ENCODE measurements at places on chromosomes 2 and 18. TPM values are rescaled to one million over a fixed set of nuclear protein-coding genes. Genes with fewer than 3 reads are reported as not detected.
A peak's percentile ranks its signal among the peaks of the same experiment; 100 is the strongest.

Gene DSG1
- polyA plus RNA-seq: not detected

Gene CCDC141
- polyA plus RNA-seq: 4.2 TPM

Gene CD8B
- polyA plus RNA-seq: 2,487 TPM

Gene CHN1
- polyA plus RNA-seq: 2.2 TPM

Gene MYCN
- not detected for polyA plus RNA-seq

DNA sequence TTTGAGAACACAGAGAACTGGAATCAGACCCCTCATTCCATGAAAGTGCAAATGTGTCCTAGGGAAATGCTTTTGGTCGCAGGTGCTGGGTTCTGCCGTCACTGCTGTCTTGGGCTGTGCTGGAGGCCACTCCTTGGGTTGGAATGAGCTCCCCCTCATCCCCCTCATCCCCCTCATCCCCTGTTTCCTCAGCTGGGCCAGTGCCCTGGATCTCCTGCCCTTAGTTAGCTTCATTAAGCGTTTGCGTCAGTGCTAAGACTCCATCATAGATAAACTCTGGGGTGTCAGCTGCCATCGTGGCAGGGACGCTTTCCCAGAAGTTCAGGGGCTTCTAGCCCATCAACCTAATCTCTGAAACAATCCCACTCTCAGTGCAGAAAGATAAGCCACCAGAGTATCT is 97.1 kb upstream of the ZNF516 start:
- H3K36me3 ChIP-seq: no peaks in the 10 kb centered on the region
- peaks cover 48% of the 10 kb centered on the region for H3K27me3 ChIP-seq
- no peak overlapping the region for H3K4me3 ChIP-seq
- H3K4me1 ChIP-seq: peaks cover 11% of the 10 kb centered on the region
- no peak for DNase-seq

- peaks cover 7% of the 10 kb centered on the region for H3K4me1 ChIP-seq
- H3K4me3 ChIP-seq: no peak overlapping the region
- no peak overlapping the region for H3K27ac ChIP-seq
- no peaks in the 10 kb centered on the region for H3K36me3 ChIP-seq
Observed at GRCh38 chr2:100426384-100426720, 8.9 kb upstream of the CHST10 start.

DNA sequence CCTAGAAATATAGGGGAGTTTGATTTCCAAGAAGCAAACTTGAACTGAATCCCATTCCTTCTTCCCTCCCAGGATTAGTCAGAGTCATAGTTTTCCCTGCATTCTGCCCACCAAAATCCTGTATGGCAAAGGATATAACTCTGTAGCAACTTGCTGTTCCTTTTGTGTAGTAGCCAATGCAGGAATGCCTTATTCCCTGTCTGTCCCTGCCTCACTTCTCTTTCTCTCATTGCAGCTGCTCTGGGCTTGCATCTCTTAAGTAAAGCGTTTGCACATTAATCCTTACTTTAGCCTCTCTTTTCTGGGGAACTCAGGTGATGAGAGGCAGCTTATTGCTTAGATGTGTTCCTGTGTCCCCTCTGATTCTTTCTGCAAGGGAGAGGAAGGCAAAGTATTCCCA is 333.1 kb upstream of the VWC2L start:
- no peak overlapping the region for H3K4me3 ChIP-seq
- DNase-seq: no peak
- no peak overlapping the region for H3K27ac ChIP-seq

GRCh38 chr2:233270366-233270765 is 18.9 kb downstream of the ATG16L1 start:
- H3K4me1 ChIP-seq: peaks cover 78% of the 10 kb centered on the region
- H3K4me3 ChIP-seq: peak overlapping the region; percentile 86
- peaks cover 67% of the 10 kb centered on the region for H3K36me3 ChIP-seq
- peak overlapping the region; percentile 97 for H3K27ac ChIP-seq
- DNase-seq: peak; percentile 49

DNA sequence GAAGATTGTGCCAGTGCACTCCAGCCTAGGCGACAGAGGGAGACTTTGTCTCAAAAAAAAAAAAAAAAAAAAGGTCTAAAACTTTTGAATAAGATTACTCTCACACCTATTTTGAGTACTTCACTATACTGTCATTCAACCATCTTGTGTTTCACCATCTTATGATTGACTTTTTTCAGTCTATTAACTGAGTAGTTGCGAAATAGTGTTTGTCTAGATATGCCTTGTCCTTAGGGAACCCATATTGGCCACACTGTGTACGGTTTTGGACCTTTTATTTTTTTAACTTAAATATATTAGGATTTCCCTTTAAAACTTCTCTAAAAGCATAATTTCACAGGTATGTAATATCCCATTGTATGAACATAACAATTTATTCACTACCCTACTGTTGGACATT is 72.3 kb downstream of the ALMS1 start:
- H3K4me3 ChIP-seq: no peak overlapping the region
- no peak for DNase-seq
- H3K27me3 ChIP-seq: no peaks in the 10 kb centered on the region
- H3K27ac ChIP-seq: no peak overlapping the region
- H3K4me1 ChIP-seq: no peaks in the 10 kb centered on the region

DNA sequence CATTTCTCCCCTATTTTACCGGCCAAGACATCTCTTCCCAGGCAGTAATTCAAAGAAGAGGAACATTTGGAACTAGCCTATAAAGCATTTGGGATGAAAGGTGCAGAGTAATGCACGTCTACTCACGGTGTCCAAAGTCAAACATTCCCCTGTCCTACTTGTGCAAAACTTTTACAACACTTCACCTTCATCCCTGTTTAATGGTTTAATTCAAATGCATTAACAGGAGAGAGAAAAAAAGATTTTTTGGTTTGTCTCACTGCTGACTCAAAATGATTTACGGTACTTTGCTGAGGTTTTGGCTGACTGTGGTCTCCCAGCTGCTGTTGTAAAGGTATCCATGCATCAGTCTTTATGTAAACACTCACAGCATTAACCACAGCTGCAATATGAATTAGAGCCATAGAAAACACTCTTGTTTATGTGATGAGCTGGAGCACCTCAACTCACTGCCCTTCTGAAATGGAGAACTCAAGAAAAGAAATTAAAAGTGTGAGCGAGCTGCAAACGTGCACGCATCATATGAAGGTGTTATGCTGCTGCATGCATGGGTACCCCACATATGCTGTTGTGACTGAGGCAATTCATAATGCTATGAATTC is 220.5 kb downstream of the PIEZO2 start:
- DNase-seq: no peak
- H3K36me3 ChIP-seq: no peaks in the 10 kb centered on the region
- peaks cover 2% of the 10 kb centered on the region for H3K27me3 ChIP-seq
- no peak overlapping the region for H3K27ac ChIP-seq
- H3K4me3 ChIP-seq: no peak overlapping the region

DNA sequence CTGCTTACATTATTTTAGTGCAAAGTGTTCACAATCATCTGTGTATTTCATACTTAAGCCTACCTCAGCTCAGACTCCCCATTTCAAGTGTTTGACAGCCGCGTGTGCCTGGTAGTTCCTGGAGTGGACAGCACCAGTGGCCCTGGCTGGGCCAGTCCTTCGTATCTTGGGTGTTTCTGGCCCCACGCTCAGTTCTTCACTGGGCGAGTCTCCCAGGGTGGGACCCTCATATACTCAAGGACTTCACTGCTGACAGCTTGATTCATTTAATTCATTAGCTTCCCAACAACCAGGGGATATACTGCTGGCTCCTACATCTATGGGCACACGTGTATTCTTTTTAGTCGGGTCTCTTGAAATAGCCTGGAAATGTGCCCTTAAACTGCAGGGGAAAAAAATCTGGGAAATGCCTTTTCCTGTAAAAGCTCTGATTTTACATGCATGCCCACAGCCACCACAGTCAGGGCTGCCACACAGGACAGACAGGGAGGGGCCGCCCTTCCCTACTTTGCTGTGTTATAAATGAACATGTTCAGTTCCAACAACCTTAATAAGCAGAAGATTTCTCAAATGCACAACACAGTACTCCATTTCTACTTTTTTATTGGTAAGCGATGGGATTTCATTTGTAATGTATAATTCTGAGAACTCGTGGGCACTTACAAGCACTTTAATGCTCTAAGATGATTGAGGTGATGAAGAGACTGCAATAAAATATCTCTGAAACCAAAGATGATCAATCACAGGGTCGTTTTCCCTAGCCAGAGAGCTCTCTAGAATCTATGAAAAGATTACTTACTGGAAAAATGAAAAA is 205.5 kb upstream of the REV1 start:
- no peaks in the 10 kb centered on the region for H3K4me1 ChIP-seq
- no peak overlapping the region for H3K27ac ChIP-seq
- no peak for DNase-seq
- no peaks in the 10 kb centered on the region for H3K36me3 ChIP-seq

DNA sequence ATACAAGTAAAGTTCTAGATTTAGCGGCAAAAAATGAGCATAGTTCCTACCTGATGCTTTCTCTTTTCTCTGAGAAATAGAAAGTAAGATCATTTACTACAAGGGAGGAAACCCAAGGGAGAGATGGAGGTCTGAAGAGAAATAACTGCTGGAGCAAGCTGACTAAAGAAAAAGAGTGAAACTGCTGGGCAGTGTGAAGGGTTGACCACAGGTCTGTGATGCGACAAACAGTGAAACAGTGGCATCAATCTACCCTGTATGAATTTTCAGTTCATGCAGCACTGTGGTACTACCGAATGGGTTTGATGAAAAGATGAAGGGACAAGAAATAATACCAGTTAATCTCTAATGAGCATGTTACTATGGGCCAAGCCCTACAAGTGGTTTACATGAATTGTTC is 52.2 kb downstream of the CUL3 start:
- peak overlapping the region; percentile 48 for H3K27ac ChIP-seq
- H3K4me1 ChIP-seq: peaks cover 54% of the 10 kb centered on the region
- DNase-seq: no peak
- H3K36me3 ChIP-seq: peaks cover 32% of the 10 kb centered on the region

DNA sequence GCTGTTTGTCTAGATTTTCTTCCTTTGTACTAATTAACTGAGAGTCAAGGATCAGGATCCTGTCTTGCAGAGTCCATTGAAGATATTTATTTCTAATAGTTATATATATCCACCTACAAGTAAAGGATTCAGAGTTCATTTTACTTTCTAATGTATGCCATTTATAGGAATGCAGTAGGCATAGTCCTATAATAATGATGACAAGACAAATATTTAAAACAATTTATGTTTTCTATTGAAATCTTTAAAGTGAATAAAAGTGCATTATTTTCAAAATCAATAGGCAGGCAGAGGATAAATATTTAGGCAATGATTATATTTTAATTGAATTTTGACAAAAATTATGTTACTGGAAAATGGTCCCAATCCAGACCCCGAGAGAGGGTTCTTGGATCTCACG is 1430.8 kb upstream of the NXPH2 start:
- H3K4me1 ChIP-seq: no peaks in the 10 kb centered on the region
- H3K27ac ChIP-seq: no peak overlapping the region
- DNase-seq: no peak
- no peak overlapping the region for H3K4me3 ChIP-seq

GRCh38 chr2:74427551-74427950 is 6.0 kb downstream of the WDR54 start:
- DNase-seq: no peak
- H3K27ac ChIP-seq: peak overlapping the region; percentile 61
- H3K4me3 ChIP-seq: no peak overlapping the region
- peaks cover 4% of the 10 kb centered on the region for H3K4me1 ChIP-seq
- no peaks in the 10 kb centered on the region for H3K27me3 ChIP-seq
- no peaks in the 10 kb centered on the region for H3K36me3 ChIP-seq

DNA sequence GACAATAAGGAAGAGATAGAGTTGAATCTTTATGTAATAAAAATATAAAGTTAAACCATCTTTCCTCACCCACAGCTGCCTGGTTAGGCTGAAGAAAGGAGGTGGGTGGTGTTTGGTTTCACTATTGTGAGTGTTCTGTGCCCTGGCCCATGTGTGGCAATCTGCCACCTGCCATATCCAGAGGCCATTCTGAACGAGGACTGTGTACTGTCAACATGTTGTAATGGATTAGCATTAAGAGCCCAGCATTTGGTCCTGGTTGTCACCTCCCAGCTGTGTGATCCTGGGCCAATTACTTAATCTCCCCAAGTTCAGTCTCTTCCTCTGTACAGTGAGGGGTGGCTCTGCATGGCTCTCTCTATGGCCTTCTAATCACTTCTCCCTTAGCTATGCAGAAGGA is 118.2 kb upstream of the SEC11C start:
- H3K4me3 ChIP-seq: no peak overlapping the region
- peaks cover 12% of the 10 kb centered on the region for H3K36me3 ChIP-seq
- H3K4me1 ChIP-seq: no peaks in the 10 kb centered on the region
- no peak for DNase-seq
- H3K27me3 ChIP-seq: peaks cover 27% of the 10 kb centered on the region

DNA sequence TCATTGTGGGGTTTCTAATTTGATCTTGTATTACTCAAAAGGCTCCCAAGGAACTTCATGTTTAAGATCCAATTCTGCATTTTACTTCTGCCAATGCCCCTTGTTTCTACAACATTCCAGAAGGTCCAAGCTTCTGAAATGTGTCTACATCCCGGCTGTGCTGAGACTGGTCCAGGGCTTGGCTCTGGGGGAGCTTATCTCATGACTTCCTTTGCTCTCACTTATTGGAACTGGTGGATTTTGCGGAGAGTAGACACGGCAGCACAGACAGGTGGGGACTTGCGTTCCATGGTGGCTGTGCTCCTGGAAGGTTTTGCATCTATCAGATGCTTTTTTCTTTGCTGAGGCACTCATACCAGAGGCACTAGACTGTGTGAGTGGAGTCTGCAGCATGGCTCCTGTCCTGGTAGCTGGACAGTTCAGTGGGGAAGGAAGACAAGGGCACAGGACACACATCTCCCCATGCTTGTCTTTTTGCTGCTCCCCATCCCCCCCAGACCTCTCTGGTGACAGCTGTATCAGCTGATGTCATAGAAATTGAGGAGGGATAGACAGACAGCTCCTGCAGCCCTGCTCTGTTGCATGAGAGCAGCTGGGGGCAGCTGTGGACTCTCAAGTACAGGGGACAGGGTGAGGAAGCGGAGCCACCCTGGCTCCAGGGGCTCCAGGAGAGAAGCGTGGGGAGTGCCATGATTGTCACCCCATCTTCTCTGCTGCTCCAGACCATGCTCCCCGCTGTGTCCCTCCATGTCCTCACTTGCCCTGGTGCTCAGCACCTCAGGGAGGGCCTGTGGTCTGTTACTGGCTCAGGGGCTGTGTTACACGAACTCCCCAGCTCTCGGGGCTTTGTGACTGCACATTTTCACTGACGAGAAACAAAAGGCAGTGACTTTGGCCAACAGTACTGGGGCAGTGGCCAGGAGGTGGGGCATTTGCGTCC is 46.0 kb downstream of the ACAA2 start:
- H3K27me3 ChIP-seq: no peaks in the 10 kb centered on the region
- H3K4me3 ChIP-seq: no peak overlapping the region
- H3K36me3 ChIP-seq: no peaks in the 10 kb centered on the region
- no peaks in the 10 kb centered on the region for H3K4me1 ChIP-seq

- H3K4me3 ChIP-seq: no peak overlapping the region
- no peaks in the 10 kb centered on the region for H3K4me1 ChIP-seq
- no peaks in the 10 kb centered on the region for H3K36me3 ChIP-seq
- H3K27ac ChIP-seq: no peak overlapping the region
Observed at GRCh38 chr18:41765460-41765859, 189.6 kb upstream of the PIK3C3 start.

- no peak overlapping the region for H3K4me3 ChIP-seq
- H3K4me1 ChIP-seq: no peaks in the 10 kb centered on the region
- no peak for DNase-seq
Observed at GRCh38 chr18:5646739-5647138, 102.9 kb upstream of the EPB41L3 start.

GRCh38 chr18:62897153-62897552 is 181.8 kb downstream of the PHLPP1 start:
- no peak overlapping the region for H3K27ac ChIP-seq
- no peaks in the 10 kb centered on the region for H3K27me3 ChIP-seq
- H3K4me3 ChIP-seq: no peak overlapping the region
- DNase-seq: no peak
- peaks cover 32% of the 10 kb centered on the region for H3K36me3 ChIP-seq
